ENCODE measurements at places on chromosomes 5 and 9.

DNA sequence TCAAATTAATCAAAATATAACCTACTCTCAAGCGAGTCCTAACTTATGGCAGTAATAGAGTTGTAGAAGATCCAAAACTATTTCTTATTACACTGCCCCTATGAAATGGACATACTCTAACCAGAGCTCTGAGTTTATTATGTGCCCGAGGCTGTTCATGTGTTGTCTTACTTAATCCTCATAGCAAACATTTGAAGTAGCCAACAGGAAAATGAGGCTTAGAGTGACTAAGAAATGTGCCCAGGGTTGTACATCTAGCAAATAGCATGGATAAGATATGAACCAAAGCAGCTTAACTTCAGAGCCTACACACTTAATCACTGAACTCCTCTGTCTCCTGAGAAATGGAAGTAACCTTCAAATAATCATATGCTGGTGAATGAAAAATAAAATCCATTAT, 1551.7 kb downstream of the MAT2B start:
- no peak for DNase-seq

DNA sequence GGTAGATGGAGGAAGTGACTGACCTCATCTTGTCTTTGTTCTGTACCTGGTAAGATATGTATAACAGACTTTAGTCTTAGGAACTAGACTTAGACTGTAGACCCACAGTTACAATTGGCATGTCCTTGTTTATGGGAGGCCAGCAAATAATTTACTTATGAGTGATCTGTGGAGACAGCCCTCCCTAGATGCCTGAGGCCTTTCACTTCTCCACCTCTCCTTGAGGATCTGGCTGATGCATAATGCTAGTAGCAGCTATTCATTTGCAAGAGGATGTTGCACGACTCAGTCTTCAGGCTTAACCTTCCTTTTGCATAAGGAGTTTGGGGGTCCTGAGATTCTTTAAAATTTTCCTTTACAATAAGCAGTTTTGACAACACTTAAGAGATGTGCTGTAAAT, 100.7 kb downstream of the YTHDC2 start:
- no peak for DNase-seq

- no peak for DNase-seq
Observed at GRCh38 chr9:129344641-129345495, 166.8 kb upstream of the IER5L start.

GRCh38 chr5:36606036-36606427, 374 bp upstream of the SLC1A3 start:
- no peak for DNase-seq

DNA sequence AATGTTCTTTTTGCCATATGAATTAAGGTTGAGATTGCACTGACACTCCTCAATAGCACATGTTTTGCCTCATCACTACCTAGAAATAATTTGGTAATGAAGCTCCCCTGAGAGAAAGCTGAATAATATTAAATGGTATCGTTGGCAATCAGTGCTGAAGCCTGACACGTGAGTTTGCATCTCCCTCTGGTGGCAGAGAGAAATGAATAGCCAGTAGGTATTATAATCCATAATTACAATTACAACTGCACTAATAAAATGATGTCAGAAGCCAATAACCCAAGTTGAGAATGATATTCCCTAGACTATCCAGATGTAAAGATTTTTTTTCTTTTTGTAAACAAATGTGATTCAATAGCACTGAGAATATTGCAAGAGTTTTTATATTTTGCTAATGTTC, 700.3 kb downstream of the PTPRD start:
- no peak for DNase-seq

- DNase-seq = no peak
Observed at GRCh38 chr5:54194318-54194717, 116.1 kb downstream of the ARL15 start.

DNA sequence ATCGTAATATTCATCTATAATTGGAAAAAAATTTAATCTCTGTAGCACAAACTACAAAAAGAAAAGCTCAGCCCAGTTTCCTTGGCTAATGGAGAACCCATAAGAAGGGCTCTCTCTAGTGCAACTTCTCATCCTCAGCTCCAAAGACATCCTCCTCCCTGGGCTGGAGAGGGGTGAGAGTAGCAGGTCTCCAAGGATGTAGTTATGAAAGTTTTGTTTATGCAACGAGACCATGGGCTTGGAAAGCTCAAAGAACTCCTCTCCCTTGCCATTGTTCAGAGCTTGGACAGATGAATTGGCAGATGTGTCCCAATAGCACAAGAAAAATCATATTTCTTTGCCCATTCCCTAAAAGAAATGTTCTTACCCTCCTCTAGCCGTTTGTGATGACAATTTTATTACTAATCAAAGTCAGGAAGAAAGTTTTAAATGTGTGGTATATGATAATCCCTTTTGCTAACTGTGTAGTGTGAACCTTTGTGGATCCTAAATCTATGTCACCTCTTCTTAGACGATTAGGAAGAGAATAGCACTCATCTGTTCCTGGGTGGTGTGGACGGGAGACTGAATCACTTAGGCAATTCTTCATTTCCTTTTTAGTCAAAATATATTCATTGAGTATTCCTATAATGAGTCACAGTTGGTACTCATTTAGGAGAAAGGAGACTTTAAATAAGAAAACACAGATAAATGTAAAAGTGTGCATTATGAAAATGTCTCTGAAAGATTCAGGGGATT, 52.2 kb downstream of the GARNL3 start:
- no peak for DNase-seq

DNA sequence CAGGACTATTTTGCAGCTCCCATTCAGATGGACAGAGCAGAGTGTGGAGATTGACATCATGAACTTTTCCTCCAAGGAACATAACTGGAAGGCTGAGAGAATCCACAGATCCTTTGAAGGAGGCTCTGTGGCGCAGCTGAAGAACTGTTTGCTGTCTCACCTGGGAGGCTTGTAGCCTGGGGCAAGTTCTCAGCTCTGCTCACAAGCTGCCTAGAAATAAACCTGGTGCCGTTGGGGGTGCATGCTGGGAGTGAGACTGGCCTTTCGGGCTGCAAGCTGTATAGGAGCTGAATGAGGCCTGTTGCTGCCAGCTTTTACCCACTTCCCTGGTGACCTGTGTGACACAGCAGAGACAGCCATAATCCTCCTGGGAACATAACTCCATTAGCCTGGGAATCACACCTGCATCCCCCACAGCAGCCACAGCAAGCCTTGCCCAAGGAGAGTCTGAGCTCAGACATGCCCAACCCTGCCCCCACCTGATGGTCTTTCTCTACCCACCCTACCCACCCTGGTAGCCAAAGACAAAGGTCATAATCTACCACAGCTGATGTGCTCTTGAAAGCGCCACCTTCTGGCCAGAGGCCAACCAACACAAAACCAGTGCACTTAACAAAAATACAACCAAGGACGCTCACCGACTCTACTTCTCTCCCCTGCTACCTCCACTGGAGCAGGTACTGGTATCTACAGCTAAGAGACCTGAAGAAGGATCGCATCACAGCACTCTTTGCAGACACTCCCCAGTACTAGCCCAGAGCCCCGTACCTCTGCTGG, 205.1 kb upstream of the MRPS30 start:
- DNase-seq = no peak

DNA sequence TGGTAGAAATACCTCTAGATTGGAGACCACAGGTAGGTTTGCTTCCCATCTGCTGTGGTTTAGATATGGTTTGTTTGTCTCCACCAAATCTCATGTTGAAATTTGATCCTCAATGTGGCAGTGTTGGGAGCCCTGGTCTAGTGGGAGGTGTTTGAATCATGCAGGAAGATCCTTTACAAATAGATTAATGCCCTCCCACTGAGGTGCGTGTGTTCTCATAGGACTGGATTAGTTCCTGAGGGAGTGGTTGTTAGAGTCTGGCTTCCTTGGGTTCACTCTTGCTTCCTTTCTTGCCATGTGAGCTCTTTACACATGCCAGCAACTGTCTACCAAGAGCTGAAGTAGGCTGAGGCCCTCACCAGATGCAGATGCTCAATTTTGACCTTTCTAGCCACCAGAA, 391.1 kb upstream of the GRIA1 start:
- DNase-seq = no peak

All from CD4-positive, alpha-beta T cell treated with Interleukin-17A for 1 hour (primary cell).